GM23338 (cell line): ENCODE measurements at places on chromosomes 1 and 21. TPM values are rescaled to one million over a fixed set of nuclear protein-coding genes. Genes with fewer than 3 reads are reported as not detected.

Gene ACTA1
- total RNA-seq = 7.1 and 8.8 TPM in 2 replicates

Gene LCE1B
- not detected in 2 replicates for total RNA-seq

Gene CFAP410
- total RNA-seq = 23.2 and 24.0 TPM in 2 replicates

Gene PGBD2
- total RNA-seq = 6.6 and 10.2 TPM in 2 replicates

Gene OR14K1
- total RNA-seq = 0.31 TPM in 1 of 2 replicates, not detected in the other

Gene KIF26B
- 0.19 and 0.76 TPM in 2 replicates for total RNA-seq

Gene SAMD11
- total RNA-seq = 0.14 and 0.19 TPM in 2 replicates

Gene RPL11
- total RNA-seq = 859 and 1,126 TPM in 2 replicates

Gene NT5C1A
- not detected in 2 replicates for total RNA-seq

Gene URB2
- total RNA-seq = 42.6 and 44.3 TPM in 2 replicates

Gene TTC34
- 0.31 and 0.35 TPM in 2 replicates for total RNA-seq

Gene SLC44A3
- total RNA-seq = 2.9 and 6.8 TPM in 2 replicates

Gene CLCA1
- total RNA-seq = not detected in 2 replicates

Gene IRF6
- total RNA-seq = 9.3 and 11.7 TPM in 2 replicates

Gene RHCE
- total RNA-seq = 0.17 TPM in 1 of 2 replicates, not detected in the other

Gene RGS16
- total RNA-seq = 15.4 and 18.2 TPM in 2 replicates

Gene LIN28A
- total RNA-seq = 1,538 and 1,571 TPM in 2 replicates

Gene HPDL
- 60.7 and 82.1 TPM in 2 replicates for total RNA-seq

Gene AGT
- total RNA-seq = not detected in 2 replicates

Gene FCGR1A
- total RNA-seq = not detected in 2 replicates

Gene OR2M3
- not detected in 2 replicates for total RNA-seq

Gene BARHL2
- total RNA-seq = not detected in 2 replicates

Gene NES
- total RNA-seq = 85.3 and 95.9 TPM in 2 replicates

Gene CD160
- not detected in 2 replicates for total RNA-seq

Gene IFI44
- total RNA-seq = not detected in 2 replicates

Gene SLC25A34
- total RNA-seq = 0.27 and 3.5 TPM in 2 replicates

Gene ABL2
- 21.5 and 22.7 TPM in 2 replicates for total RNA-seq

Gene NGF
- 0.28 TPM in 1 of 2 replicates, not detected in the other for total RNA-seq

Gene TFF1
- total RNA-seq = not detected in 2 replicates

Gene HES5
- 0.21 TPM in 1 of 2 replicates, not detected in the other for total RNA-seq

Gene STIL
- total RNA-seq = 31.1 and 38.2 TPM in 2 replicates

Gene RPE65
- total RNA-seq = not detected in 2 replicates

Gene SPRR2G
- total RNA-seq = not detected in 2 replicates

Gene PLXNA2
- total RNA-seq = 1.8 and 3.2 TPM in 2 replicates

Gene GLIS1
- total RNA-seq = 0.04 and 0.31 TPM in 2 replicates

Gene AVPR1B
- total RNA-seq = 0.52 TPM in 1 of 2 replicates, not detected in the other

Gene NUF2
- 21.7 and 37.6 TPM in 2 replicates for total RNA-seq

Gene S100A2
- total RNA-seq = 0.66 TPM in 1 of 2 replicates, not detected in the other

Gene MTOR
- total RNA-seq = 82.1 and 98.0 TPM in 2 replicates

Gene MECR
- 14.3 and 25.7 TPM in 2 replicates for total RNA-seq

Gene CTXND2
- not detected in 2 replicates for total RNA-seq

Gene IQGAP3
- total RNA-seq = 25.7 and 31.8 TPM in 2 replicates

Gene FNDC5
- total RNA-seq = 1.7 and 2.0 TPM in 2 replicates

Gene FMOD
- 0.31 and 1.3 TPM in 2 replicates for total RNA-seq

Gene DBT
- total RNA-seq = 13.6 and 14.7 TPM in 2 replicates

Gene C1orf141
- total RNA-seq = not detected in 2 replicates

Gene OR2T1
- total RNA-seq = not detected in 2 replicates

Gene IVL
- total RNA-seq = not detected in 2 replicates

Gene BCL2L15
- 0.78 TPM in 1 of 2 replicates, not detected in the other for total RNA-seq
